ENCODE measurements at places on chromosomes 2 and 18. TPM values are rescaled to one million over a fixed set of nuclear protein-coding genes. Genes with fewer than 3 reads are reported as not detected.

DNA sequence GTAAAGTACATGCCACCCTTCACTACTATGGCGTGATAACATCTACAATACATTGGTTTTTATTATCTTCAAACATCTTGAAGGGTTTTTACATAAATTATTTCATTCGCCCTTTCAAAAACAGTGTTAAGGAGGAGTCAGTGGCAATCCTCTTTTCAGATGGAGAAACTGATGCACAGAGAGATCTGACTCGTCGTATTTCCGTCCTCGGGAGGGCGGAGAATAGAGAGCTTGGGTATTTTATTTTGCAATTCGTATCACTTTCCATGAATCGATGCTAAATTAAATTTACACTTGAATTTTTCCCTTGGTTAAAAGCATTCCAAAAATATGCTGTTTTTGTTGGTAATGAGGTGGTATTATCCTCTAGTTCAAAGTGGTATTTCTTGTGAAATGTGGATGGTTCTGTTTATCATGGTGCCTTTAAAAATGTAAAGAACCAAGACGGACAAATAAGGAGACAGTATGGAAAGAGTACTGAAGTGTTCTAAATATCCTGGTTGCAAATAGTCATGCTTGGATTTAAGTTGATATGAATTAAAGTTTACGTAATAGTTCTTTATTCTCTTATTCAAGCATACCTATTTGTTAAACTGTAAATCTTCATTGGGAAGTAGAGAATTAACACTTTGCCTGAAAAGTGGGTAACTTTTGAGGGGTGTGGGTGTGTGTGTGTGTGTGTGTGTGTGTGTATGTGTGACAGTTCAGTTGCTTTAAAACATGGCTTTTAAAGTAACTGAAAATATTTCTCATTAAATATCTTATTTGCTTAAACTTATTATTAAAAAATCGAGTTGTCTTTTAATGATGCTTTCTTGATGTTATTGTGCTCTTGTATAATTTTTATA is 5.6 kb downstream of the PHLPP1 start:
- no peak for DNase-seq

DNA sequence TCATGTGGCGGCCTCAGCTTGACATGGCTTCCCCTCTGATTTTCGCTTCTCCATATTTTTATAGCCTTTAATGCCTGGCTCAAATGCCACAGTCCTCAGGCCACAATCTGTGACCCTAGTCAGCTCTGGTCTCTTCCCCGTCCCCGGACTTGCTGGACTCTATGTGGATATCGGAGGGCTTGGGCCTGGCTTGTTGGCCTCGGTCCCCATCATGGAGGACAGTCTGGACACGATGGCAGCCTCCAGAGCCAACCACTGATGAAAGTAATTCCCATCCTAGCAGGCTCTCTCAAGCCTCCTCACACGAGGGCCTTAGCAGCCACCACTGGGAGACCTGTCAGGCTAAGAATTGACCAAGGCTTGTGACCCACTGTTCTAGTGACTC is 61.6 kb downstream of the LPIN1 start:
- DNase-seq = no peak

RASGRP3 gene
- total RNA-seq = 5.9 TPM

GRCh38 chr18:69680123-69680522 is 267.6 kb downstream of the CD226 start:
- DNase-seq = no peak

SPEG gene
- 22.7 TPM for total RNA-seq

- DNase-seq = peak; percentile 52
These were observed 81.5 kb downstream of the EFEMP1 start for GRCh38 chr2:55842046-55842445.

- peak; percentile 35 for DNase-seq
These were observed 145.6 kb downstream of the FAM161A start for GRCh38 chr2:61707984-61708852.

- DNase-seq = no peak
These were observed 2.4 kb downstream of the FTCDNL1 start for GRCh38 chr2:199848389-199849130.

DNA sequence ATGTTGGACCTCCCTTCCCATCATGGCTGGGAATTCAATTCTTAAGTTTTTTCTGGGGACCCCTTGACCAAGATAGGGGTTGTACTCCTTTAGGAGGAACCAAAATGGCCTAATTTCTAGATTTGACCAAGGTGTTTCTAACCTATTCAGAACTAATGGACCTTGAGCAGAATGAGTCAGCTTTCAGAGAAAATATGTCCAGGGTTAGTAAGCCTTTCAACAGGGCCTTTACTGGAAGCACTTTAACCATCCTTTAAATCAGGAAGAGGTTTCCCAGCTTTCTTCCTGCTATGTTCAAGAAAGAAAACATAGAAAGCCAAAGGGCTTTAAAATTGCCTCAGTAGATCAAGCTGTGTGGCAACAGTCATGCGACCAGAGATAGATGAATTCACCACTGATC is 1184.9 kb upstream of the ACVR2A start:
- no peak for DNase-seq

DNA sequence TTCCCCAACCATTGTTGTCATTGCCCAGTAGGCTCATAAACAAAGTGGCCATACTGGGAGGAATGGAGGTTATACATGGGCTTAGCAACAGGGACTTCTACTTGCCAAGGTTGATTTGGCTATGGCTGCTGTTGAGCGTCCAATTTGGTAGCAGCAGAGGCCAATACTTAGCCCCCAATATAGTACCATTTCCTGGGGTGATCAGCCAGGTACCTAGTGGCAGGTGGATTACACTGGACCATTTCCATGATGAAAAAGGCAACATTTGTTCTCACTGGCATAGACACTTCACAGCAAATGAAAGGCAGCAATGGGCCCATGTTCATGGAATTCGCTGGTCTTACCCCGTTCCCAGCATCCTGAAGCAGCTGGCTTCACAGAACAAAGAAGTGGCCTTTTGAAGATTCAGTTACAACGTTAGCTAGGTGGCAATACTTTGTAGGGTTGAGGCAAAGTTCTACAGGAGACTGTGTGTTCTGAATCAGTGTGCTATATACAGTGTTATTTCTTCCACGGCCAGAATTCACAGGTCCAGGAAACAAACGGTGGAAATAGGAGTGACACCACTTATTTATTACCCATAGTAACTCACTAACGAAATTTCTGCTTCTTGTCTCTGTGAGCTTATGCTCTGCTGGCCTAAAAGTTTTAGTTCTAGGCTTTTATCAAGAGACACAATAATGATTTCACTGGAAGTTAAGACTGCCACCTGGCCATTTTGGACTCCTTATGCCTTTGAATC is 37.5 kb downstream of the FBXO11 start:
- DNase-seq = no peak

SCYGR4 gene
- total RNA-seq = not detected

DNA sequence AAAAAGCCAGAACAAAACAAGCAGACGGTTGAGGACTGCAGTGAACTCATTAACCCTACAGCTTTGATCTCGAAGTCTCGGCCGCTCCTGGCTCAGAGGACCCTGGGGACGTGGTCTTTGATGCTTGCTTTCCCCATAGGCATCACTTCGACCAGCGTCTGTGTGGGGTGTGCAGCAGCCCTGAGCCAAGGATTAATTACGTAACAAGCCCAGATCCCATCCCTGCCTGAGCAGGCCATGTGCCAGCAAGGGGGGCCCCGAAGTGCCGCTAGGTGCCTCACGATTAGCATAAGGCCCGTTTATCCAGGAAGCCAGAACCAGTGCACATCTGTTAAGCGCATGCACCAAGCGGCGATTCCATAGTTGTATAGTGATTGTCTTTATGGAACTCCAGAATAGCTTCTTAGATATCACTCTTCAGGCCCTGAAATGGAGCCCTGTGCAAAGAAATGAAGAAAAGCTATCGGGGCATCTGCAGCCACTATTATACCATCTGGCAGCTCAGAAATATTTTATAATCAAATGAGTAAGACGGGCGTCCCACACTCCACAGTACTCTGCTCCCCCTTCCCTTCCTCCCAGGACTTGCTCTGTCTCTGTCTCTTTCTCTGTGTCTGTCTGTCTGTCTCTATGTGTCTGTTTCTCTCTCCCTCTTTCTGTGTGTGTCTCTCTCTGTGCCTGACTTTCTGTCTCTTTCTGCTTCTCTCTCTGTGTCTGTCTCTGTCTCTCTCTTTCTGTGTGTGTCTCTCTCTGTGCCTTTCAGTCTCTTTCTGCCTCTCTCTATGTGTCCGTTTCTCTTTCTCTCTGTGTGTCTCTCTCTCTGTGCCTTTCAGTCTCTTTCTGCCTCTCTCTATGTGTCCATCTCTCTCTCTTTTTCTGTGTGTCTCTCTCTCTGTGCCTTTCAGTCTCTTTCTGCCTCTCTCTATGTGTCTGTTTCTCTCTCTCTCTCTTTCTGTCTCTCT is 41.7 kb downstream of the HPCAL1 start:
- DNase-seq = no peak

- peak; percentile 40 for DNase-seq
These were observed 154.5 kb downstream of the SMAD2 start for GRCh38 chr18:47775961-47776360.

STPG4 gene
- total RNA-seq = not detected

GRCh38 chr2:235112365-235112764 is 160.5 kb downstream of the SH3BP4 start:
- DNase-seq = no peak
